SW 1271 (cell line): ENCODE measurements at places on chromosomes 16 and 17.

DNA sequence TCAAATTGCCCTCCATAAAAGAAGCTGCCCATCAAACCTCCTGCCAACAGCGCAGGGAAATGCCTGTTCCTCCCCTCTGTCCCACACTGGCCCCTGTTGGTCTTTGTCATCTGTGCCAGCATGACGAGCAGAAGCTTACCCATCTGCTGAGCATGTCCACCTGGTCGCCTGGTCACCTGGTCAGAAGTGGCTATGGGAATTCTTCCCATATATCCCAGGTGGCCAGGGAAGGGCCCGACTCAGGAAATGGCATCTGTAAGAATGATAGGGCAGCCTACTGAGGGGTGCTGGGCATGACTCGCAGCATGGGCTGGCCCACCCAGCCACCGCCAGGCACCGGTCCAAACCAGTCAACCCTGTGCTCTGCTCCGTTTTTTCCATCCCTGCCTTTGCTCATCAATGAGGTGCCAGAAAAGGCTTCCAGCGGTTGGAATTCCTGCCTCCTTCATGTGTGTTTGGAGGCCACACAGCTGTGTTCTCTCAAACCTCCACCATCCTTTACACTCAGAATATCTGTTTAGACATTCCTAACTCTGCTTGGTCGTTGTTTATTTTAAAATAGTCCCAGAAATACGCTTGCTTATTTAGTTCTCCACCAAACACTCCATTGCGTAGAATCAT lies 145.2 kb downstream of the CLEC16A start:
- DNase-seq: no peak

GRCh38 chr17:17313350-17313991 lies 10.3 kb downstream of the NT5M start:
- DNase-seq: no peak

DNA sequence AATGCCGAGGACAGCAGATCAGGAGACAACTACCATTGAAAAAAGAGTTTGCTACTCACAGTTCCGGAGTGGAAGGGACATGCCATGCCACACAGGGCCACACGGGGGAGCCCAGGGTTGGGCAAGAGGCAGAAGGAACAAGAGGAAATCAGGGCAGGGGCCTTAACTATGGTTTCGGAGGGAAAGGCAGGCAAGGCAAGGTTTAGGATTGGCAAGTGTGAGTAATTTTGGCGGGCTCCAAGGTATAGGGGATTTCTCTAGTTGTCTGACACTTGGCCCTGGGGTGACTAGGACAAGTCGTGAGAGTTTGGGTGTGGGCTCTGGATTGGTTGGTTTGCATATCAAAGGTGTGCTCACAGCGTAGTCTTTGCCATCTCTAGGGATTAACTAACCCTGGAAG lies 27.0 kb upstream of the NTN1 start:
- DNase-seq: no peak

DNA sequence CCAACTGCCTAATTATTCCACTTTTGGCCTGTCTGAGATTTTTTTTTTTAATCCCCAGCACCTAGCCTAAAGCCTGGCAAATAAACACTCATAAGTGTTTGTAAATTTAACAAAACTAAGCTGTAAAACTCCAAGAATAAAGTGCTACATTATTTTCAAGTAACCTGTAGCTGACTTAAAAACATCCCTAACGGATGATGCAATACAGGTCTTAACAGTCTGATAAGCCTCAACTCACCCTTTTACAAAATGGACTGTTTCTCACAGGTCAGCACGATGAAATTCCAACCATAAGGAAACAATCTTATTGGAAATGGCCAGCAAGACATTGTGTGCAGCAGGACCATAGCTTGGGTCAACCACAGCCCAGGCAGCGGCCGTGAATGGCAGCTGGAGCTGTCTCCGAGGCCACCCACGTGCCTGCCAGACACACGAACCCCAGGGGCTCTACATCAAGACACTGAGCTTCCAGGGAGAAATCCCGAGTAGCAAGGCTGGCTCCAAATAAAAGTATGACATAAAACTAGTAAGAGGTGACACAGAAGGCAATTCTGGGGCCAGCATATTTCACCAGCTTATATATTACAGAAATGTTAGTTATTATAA lies 58.9 kb downstream of the NDEL1 start:
- no peak for DNase-seq

- DNase-seq: no peak
These were observed 43.2 kb downstream of the TMEM11 start for GRCh38 chr17:21170809-21171208.

DNA sequence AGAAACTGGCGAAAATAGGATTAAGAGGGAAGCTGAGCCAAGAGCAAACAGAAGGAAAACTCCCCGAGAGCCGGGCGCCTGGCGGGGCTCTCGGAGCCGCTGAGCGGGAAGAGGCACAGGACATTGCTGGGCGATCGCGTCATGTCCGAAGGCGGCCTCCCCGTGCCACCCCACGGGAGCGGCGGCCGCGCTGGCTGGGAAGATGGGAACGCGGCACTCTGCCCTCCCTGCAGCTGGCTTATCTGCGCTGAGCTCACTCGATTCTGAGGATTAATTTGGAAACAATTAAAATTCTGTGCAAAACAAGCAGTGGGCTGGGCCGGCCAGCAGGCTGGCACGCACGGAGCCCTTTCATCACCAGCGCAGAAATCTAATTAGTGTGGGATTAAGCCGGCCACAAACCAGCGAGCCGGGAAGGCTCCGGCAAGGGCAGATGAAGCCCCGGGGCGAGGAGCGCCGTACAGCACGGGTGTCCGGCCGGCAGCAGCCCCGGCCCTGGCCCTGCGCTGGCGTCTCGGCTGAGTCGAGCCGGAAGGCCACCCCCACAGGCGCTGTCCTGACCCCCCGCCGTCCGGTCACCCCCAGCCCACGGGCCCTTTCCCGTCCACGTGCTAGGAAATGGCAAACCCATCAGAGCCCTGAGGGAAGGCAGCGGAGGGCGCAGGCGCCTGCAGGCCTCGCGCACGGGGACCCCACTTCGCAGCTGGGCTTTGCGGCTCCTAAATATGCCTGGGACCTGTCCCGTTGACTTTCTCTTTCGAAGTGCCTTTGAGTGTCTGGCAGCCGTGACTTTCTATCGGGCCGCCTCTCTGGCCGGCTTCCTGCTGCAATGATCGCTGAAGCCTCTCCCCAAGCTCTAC lies 37.9 kb downstream of the SOX8 start:
- DNase-seq: no peak

GRCh38 chr16:3086596-3087242 lies 12.4 kb downstream of the ZSCAN10 start:
- no peak for DNase-seq

DNA sequence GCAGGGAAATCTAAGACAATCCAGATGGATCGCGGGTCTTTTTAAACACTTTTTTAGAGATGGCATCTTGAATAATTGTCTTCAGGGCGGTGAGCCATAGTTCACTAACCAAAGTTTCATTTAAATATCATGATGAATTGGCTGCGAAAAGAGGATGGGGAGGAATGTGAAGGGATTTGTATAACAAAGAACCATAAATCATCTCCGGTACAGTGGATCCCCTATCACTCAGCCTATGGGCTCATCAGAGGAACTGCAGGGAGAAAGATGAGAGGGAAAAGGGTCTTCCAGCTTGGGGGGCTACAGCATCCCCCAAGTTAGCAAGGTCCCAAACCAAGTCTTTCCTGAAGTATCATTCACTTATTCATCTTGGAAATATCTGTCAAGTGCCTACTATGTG lies 16.7 kb upstream of the DDX52 start:
- no peak for DNase-seq

GRCh38 chr17:50050431-50051032 lies 5.4 kb upstream of the ITGA3 start:
- peak; percentile 72 for DNase-seq

DNA sequence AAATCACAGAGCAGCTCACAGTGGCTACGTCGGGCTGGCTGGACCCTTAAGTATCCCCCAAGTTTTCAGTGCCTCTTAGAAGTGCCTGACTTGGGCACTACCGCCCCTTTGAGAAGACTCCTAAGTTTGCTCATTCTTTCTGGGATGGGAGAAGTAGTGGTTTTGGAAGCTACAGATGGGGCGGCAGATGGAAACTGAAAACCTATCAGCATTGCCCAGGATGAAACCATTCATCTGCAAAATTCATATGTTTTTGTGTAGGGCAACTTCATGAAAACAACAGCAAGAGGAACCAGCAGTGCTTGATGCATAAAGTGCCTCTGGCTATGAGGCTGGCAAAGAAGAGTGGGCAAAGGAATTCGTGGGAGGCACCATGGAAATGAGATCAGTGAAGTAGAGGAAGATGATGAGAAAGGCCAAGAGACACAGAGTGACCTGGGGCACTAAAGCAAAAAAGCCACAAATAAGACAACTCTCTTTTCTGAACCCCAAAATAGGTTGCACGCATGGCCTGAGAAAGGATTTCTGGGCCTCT lies 277.1 kb downstream of the XYLT1 start:
- DNase-seq: no peak

GRCh38 chr17:67133161-67133560 lies 88.8 kb downstream of the CACNG1 start:
- no peak for DNase-seq

GRCh38 chr16:8795091-8795490 lies 2.3 kb downstream of the TMEM186 start:
- no peak for DNase-seq

- DNase-seq: no peak
These were observed 37.2 kb upstream of the NUFIP2 start for GRCh38 chr17:29331075-29331707.

DNA sequence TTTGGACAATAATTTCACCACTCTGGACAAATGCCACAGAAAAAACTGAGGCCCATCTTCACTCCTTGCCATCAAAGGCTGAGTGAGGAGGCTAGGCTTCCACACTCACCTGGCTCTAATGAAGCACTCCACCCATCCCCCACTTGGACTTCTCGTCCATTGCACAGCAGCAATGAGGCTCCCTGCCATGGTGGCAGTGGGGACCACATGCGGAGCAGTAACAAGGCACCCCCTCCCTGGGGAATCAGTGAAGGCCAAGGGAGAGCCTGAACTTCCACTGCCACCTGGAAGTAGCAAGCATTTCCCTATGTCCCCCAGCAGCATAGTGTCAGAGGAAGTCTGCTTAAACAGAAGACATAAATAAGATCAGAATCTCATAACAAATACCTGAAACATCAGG lies 2.0 kb upstream of the GOSR1 start:
- no peak for DNase-seq

DNA sequence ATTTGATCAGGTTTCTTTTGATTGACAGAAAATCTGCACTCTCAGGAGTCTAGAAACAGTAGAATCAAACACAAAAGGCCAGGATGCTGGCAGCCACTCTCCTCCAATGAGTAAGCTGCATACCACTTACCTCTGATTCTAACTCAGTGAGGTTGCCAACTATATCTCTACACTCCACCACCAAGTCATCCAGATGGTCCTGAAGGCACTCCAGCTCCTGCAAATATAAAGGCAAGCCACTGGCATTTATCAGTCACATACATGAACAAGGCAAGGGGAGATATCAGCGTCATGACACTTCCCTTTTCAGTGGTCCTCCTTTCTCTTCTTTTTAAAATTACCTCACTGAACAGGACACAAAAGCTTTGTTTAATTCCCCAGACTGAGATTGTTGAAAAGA lies 53.1 kb upstream of the CLEC18B start:
- no peak for DNase-seq

DNA sequence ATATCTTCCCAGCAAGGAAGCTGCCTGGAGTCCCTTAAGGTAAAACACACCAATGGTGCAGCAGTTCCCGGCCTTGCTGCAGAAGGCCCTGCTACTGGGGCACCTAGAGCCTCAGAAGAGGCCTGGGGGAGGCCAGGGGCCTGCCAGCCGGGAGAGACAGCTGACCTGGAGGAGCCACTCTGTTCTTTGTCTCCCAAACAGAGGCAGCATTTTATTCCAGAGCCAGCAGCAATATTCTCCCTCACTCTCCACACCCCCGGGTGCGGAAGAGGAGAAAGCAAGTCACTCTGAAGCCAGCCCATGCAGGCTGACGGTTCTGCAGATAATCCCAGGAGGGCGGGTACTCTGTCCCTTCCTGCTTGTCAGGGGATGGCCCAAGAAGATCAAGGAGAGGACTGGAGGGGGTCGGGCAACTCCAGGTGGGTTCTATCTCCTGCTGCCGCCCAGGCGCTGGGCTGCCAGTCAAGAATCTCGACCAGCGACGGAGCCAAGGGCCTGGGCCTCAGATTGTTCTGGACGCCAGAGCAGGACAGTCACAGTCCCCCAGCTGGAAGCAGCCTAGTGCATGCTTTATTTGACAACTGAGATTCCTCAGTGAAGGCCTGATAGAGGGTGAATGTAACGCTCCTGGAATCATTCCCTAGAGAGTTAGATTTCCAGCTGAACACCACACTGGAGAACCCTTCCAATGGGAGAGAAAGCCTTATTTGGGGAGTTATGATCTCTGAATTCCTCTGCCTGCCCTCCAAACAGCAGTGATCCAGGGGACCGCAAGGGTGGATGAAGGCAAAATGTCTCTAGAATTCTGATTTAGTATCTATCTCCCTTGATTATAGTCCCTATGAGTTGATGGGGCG lies 1.1 kb upstream of the KIFC3 start:
- DNase-seq: no peak

GRCh38 chr17:69480245-69480644 lies 65.7 kb downstream of the MAP2K6 start:
- DNase-seq: no peak

DNA sequence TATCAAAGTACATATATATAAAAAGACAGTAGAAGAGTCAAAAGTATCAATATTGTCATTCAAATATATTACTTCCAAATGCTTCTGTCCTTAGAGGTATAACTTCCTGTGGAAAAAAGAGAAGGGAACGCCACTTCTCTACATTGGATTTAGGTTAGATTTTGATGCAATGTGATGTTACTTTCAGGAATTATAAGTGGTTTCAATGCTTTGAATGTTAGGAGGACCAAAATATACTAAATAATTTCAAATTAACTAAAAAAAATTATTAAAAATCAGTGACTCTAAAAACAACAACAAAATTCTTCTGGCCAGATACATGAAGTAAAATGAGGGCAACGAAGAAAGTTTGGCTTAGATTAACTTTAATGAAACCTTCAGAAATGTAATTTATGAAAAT lies 88.0 kb downstream of the BRIP1 start:
- DNase-seq: no peak

GRCh38 chr16:78866521-78866920 lies 734.0 kb downstream of the MAF start:
- DNase-seq: no peak

DNA sequence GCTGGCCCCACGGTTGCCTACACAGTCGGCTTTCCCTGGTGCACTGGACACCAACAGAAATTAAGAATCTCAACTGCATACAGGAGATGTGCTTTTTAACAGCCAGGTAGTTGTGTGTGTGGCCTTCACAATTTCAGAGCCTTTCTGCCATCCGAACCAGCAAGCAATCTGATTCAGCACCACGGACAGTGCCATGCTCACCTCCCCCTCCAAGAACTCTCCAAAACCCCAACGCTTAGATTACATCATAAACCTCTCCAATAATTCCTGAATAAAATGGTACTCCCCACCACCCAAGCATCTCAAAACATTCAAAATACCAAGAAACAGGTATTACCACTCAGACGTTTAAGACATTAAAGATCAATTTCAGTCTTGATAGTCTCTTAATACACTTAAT lies 31.8 kb downstream of the USP7 start:
- no peak for DNase-seq

GRCh38 chr17:30530346-30531025 lies 53.3 kb downstream of the GOSR1 start:
- no peak for DNase-seq
